MM.1S (cell line): ENCODE measurements at places on chromosomes 12 and 14.

DNA sequence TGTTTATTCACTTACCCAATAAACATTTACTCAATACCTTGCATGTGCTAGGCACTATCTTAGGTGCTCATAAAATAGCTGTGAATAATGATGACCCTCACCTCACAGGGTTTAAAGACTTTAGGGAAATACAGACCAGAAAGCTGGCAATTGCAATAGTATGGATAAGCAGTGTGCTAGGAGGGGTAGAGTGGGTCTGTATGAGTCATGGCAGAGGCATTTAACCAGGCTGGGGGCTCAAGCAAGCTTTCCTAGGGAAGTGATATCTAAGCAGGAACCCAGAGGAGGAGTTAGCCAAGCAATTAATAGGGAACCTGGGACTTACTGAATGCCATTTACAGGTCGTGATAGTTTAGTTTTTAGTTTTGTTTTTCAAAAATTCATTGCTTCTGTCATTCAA is 123.9 kb upstream of the CCDC198 start:
- no peak for DNase-seq

- no peak for DNase-seq
Observed at GRCh38 chr14:32622742-32623141, 293.6 kb downstream of the AKAP6 start.

- no peak for DNase-seq
Observed at GRCh38 chr14:57389646-57390036, 745 bp upstream of the NAA30 start.

- no peak for DNase-seq
Observed at GRCh38 chr12:125187148-125187745, 122.0 kb downstream of the AACS start.
